ENCODE measurements at places on chromosomes 2 and 18.

GRCh38 chr2:109503191-109503590, 110.6 kb downstream of the SEPTIN10 start:
- DNase-seq = no peak

DNA sequence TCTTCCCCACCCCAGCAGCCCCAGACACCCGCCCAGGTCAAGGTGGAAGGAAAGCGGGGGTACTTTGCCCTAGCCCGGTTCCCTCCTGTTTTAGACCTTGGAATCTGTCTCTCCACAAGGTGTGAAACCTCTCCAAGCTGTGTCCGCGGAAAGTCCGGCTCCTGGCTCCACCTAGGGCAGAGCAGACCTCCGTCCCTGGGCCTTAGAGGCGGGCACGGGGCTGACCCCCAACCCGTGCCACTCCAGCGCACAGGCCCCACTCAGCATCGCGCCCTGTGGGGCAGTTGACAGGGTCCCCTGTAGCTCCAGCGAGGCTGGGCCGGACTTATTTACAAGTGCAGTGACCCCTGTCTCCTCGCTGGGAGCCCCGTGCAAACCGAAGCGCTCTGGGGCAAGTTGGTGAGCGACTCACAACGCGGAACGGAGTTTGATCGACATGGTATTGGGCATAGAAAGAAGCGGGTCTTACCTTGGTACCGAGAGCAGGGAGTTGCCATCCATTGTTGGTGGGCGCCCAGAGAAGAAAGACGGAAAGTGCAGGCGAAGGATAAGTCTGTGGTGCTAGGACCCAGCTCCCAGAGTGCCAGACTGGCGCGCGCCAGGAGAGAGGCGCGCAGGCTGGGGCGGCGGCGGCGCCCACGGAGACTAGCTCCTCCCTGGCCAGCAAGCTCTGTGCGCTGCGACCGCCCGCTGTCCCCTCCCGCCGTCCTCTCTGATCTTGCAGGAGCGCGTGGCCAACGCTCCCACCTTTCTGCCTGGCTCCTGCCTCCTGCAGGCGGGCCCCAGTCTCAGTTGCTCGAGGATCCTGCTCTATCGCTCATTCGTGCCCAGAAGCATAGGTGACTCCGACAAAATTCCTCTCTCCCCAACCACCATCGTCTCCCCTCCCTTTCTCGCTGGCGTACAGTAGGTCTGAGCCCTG, at the start of gene SPHKAP:
TSS of gene SPHKAP (minus strand) at position 590 of the 922 bp plus-strand sequence. CDS start at position 501, 89 bp downstream.
- DNase-seq = no peak

DNA sequence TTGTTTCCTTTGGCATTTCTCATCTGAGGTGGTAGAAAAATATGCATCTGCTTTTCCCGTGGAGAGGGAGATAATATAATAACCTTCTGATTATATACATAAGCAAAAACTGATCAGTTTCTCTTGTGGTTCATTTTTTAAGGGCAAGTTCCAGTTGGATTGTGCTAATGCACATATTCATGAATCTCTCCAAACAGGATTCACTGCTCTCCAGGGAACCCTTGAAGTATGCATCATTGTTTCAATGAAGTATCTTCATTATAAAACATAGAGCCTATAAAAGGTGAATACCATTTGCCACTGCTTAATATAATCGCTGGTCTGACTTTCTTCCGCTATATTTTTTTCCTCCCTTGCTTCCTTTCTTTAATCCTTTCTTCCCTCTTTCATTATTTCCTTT, 384.7 kb downstream of the FIGN start:
- no peak for DNase-seq

DNA sequence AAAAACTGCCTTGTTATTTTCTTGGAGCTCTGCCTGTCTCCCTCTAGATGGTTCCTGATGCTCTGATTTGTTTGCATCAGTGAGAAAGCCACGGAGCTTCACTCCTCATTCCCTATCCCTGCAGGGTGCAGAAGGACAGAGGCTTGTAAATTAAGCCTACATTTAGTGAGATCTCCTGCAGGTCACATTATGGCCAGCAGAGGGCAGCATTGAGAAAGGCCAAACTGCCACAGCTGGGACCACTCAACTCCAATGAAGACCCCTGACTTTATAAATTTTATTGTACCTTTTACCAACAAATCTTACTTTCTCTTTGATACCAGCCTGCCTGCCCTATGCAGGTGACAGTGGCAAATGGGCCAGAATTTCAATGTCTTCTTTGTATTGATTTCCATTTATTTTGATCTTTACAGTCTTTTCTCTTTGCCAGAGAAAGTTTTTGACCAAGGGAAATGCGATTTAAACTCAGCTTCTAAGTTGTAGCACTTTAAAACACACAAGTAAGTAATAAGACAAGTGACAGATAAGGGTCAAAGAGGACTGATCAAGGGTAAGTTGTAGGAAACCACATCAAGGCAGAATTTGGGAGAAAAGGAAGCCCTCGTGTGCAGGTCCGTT, 1029.1 kb upstream of the KLHL29 start:
- DNase-seq = peak; percentile 46

DNA sequence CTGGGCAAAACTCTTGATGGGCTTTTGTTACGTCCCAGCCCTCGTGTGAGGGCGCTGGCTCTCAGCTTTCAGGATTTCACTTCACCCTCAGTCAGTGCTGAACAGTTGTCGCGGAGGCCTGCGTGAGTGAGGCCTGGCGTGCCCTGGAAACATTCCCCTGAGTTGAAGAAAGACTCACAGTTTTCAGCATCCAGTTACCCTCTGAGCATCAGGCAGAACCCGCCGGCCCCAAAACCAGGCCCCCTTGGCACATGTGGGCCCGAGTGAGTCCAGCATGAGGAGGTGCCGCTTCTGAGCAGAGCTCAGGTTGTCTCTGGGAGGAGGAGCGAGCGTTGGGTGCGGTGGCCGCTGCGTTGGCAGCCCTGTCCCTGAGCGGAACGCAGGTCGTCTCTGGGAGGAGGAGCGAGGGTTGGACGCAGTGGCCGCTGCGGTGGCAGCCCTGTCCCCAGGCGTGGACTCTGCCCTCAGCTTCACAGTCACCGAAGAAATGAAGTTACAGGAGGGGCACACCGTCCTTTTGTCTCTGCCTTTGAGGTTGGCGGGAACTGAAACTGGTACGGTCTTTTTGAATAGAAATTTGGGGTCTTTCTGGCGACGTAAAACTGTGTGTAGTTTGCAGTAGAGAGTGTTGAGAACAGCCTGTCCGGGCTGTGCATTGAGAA, at the start of gene NEU4:
TSS of gene NEU4 (plus strand) at position 473 of the 662 bp plus-strand sequence. CDS start 5,292 bp downstream, outside the sequence.
- no peak for DNase-seq

GRCh38 chr2:44599130-44599529, 237.4 kb downstream of the CAMKMT start:
- DNase-seq = no peak

DNA sequence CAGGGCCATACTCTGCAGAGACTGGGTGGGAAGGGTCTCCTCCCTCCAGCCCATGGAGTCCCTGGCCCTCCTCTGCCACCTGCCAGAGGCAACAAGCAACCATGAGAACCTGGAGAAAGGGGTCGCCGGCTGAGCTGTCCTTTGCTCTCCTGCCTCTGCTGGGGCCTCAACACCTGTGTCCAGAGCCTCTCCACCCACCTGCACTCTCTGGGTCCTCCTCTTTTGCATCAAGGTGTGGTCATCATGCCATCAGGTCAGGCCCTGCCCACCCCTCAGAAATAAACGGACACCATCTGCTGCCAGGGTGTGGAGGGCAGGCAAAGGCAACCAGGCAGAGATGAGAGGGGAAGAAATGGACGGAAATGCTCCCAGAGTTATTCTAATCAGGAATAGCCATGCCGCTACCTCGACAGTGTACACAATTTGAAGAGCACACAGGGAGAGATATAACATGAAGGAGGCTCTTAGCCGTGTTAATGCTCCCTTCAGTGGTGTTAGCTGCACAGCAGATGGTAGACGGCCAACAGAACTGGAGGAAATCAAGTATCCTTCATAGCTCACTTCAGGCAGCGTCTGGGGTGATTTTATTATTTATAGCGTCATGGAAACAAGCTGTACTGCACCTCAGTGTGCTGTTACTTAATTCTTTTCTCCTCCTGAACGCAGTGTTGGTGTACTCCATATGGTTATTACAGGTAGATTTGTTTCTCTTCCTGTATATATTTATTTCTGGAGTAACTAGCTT, 247.9 kb downstream of the TSN start:
- DNase-seq = no peak

DNA sequence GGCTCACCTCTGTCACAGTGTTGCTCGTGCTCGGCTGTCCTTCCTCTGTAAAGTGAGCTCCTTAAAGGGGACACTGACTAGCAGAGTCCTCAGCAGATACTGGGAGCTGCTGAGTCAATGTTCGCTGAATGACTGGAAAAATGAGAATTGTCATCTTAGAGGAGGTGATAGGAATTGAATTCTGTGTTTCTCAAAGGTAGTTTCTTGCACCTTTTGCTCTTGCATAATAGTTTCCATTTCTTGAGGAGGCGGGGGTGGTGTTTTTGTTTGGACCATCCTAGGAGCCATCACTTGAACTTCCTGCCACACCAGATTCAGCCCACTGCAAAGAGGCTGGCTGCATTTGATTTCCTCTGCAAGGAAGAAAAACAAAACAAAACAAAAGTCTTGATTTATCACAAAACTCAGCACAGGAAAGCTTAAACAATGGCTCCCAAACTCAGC, 11.4 kb upstream of the RFX8 start:
- no peak for DNase-seq

DNA sequence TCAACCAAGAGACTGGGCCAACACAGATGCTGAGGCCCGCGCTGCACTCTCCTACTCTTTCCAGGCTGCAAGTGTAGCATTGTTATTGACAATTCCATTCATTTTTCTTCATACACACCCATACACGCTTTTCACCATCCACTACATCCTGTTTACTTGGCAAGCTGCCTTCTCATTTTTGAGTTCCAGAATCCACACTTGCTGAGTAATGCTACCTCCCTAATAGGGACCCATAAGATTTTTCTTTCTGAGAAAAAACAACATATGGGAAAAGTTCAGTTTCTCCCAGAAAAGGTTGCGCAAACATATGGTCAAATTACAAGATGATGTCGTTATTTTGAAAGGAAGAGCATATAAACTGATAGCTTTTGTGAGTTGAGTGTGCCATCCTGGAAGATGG, 3.3 kb upstream of the NETO1 start:
- DNase-seq = no peak

DNA sequence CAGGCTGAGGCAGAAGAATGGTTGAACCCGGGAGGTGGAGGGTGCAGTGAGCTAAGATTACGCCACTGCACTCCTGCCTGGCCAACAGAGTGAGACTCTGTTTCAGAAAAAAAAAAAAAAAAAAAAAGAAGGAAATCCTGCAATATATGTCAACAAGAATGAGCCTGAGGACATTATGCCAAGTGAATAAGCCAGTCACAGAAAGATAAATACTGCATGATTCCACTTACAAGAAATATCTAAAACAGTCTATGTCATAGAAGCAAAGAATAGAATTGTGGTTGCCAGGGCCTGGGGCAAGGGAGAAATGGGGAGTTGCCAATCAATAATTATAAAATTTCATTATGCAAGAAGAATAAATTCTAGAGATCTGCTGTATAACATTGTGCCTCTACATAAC, 425.8 kb downstream of the NRXN1 start:
- DNase-seq = no peak

GRCh38 chr2:19140463-19141208, 217.8 kb downstream of the OSR1 start:
- DNase-seq = no peak

- DNase-seq = no peak
Observed at GRCh38 chr2:220619525-220620220, 952.4 kb downstream of the EPHA4 start.

DNA sequence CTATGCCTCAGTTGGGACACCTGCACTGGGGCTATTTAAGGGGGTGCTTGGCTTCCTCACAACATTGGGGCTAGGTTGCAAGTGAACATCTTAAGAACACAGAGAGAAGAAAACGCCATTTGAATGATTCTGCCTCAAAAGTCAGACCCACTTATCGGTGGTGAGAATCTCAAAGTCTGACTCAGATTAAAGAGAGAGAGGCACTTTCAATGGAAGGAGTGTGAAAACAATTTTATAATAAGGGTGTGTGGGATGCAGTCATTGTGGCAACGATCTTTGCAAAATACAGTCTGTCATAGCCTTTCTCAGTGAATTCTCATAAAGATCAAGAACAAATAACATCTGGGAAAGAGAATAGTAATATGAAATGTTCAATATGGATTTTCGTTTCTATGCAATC, 41.8 kb downstream of the CCDC102B start:
- no peak for DNase-seq

GRCh38 chr2:57990118-57990725, 56.4 kb upstream of the VRK2 start:
- no peak for DNase-seq

DNA sequence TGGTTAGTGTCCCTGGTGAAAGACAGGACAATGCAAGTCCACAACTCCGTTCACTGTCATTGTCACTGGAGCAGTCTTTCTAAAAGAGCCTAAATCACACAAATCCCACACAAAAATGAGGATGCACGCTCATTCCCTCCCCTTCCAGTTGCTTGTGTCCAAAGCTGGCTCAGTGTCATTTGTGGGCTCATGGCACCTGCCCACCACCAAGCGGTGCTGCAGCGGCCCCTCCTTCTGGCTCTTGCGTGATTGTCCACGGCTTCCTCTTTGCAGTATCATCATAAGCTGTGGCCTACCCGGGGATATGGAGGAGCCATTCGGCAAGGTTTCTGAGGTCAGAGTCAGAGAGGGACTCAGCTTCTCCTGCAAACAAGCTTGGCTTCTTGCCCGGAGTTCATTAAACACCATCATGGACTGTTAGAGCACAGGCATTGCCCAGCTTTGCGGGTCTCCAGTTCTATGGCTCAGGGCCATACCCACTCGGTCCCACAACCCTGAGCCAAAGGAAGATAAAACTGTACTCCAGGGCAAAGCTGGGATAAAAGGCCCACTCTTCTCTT, 179.4 kb upstream of the AGAP1 start:
- no peak for DNase-seq

GRCh38 chr2:36002941-36003340, 352.6 kb upstream of the CRIM1 start:
- no peak for DNase-seq

DNA sequence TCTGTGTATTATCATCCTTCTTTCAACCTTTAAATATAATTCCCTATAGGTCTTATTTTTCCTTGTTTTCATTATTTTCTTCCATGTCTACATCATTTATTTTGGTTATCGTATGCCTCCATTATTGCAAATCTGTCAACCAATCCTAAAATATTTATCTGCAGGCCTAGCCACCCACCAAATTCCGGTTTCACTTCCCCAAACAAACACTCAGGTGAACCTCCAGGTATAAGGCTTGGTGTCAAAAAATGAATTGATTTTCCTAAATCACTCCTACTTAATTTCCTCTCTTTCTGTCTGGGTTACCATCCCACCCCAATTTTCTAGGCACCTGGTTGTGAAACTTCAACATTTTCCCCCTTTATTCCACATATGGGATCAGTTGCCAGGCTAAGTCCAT, 111.9 kb upstream of the LINC00305 start:
- DNase-seq = no peak

DNA sequence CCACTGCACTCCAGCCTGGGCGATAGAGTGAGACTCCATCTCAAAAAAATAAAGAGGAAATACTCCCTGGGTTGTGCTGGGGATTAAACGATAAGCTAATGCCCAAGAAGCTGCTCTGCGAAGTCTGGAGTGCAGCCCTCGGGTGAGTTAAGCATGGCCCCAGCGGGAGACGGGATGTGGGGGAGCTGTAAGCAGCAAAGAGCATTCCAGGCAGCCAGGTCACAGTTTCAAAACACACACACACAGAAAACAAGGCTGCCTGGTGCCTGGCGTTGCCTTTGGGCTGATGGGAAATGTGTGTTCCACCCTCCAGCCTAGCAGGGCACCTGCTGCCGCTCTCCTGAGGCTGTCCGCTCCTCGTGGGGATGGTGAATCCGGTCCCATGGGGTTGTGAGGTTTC, 24.1 kb downstream of the ODC1 start:
- DNase-seq = no peak

GRCh38 chr2:177117755-177118154, 94.8 kb upstream of the HNRNPA3 start:
- DNase-seq = no peak

- DNase-seq = no peak
Observed at GRCh38 chr18:28834889-28835288, 658.0 kb upstream of the CDH2 start.
